ENCODE measurements at places on chromosomes 5 and 9.

DNA sequence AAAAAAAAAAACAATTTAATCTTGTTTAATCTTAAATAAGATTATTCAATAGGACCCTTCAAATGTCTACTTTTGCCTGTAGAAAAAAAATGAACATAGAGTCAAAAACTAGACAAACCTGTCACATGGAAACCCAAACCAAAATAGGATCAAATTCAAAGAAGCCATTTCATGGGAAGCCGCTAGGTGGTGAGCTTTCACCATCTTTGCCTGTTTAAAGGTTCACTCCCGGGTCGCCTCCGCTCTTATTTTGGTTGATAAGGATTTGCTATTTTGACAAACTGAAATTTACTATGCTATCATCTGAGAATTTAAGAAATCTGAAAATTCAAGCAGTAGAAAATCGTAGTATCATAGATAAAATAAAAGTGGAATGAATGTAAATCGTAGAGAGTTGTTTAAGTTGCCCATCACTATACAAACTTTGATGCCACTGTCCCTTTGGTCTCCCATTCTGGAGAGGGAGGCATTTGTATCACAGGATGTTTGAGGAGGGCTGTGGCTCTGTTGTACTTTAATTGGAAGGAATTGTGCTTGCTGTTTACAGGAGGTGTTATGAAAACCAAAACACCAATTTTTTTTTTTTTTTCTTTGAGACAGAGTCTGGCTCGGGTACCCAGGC is 43.5 kb upstream of the DNAH5 start:
- DNase-seq, result no peak

GRCh38 chr5:154189256-154189818 is 1.2 kb upstream of the GALNT10 start:
- no peak for DNase-seq

GRCh38 chr9:2639786-2640185 is 18.2 kb downstream of the VLDLR start:
- DNase-seq, result no peak

DNA sequence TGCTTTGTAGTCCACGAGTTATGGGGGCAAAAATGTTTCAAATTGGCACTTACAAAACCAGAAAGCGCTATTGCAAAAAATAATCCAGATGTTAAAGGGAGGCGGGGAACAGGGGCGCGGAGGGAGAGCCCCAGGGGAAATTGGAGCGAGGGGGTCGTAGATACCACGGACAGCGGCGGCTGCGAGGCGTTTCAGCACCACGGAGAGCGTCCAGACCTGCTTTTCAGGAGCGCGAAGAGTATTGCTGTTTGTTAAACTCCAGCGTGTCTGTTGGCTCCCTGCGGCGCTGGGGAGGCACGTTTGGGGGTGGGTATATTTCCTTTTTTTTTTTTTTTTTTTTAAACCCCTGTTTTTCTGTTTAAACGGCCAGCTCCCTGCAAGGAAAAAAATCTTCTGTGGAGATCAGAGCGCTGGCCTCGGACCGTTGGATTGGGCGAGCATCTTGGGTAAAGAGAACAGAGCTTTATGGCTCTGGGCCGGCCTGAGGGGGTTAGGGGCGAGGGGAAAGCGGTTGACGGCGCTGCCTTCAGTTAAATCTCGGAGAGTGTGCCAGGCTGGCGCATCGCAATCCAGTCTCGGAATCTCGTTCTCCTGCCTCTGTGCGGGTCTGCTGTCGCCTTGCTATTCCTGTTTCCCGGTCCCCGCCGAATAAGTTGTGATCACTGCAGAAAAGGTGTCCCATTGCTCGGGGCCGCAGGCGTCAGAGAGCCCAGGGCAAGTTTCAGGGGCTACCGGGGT is at the start of gene GLRA1:
GLRA1 (minus strand) TSS at position 288 of the 738 bp plus-strand sequence. CDS start 302 bp downstream, outside the sequence.
- DNase-seq, result peak; percentile 10

DNA sequence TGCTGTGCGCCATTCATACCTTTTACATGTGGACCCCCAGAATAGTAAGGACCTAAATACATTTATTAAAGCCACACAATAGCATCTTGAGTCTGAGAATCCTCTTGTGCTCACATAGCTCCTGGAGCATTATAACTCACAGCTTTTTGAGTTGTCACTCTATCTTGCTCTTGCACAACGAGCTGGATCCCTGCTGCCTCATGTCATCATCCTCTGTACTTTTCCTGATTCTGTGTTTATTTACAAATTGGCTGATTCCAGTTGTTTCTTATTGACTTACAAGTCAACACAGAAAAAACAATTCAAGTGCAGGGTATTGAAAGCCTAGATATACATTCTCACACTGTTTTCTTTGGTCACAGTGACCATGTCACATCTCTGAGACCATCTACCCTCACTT is 112.9 kb downstream of the SLC1A3 start:
- no peak for DNase-seq

DNA sequence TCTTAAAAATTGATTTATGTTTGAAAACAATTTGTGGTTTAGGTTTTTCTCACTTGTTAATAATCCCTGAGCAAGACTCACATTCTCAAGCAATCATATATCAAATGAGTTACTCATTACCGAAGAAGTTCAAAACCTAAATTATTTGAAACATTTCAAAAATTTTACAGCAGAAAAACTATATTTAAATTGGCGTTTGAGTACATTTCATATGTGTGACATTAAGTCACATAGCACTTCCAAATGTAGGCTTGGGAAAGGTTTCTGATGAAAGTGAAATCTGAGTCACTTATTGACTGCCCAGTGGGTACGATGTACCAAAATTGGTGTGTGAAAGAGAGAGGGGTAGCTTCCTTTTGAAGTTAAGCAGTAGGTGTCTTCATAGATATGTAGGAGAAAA is 411.4 kb upstream of the SGCD start:
- no peak for DNase-seq
